ENCODE measurements at places on chromosomes 4 and X.

- DNase-seq = no peak
Measured at GRCh38 chrX:40755291-40756249, 20.2 kb upstream of the MED14 start.

DNA sequence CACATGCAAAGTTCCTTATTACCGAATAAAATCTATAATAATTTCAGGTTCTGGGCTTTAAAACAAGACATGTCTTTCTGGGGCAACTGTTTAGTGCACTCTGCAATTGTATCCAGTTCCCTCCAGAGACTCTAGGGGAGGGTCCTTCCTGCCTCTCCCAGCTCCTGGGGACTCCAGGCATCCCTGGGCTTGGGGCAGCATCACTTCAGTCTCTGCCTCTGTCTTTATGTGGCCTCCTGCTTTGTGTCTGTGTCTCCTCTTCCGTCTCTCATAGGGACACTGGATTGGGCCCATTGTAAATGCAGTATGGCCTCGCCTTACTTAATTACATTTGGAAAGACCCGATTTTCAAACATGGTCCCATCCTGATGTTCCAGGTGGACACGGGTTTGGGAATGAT lies 10.9 kb upstream of the ASMTL start:
- DNase-seq = no peak

DNA sequence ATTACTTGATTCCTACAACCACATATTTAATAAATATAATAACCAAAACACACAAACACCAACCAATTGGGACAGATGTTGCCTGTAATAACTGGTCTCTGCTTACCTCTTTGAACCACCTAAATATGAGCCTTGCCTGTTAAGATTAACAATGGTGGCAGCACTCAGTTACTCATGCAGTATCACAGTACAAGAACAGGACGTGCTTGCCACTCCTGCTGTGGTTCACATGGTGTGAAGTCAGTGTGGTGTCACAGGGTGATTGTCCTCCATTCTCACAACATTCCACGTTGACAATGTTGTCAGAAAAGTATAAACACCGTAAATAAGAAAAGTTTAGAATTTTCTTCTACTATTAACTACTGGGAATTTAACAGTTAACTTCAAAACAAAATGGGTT lies 365.0 kb downstream of the PPP3CA start:
- DNase-seq = no peak

DNA sequence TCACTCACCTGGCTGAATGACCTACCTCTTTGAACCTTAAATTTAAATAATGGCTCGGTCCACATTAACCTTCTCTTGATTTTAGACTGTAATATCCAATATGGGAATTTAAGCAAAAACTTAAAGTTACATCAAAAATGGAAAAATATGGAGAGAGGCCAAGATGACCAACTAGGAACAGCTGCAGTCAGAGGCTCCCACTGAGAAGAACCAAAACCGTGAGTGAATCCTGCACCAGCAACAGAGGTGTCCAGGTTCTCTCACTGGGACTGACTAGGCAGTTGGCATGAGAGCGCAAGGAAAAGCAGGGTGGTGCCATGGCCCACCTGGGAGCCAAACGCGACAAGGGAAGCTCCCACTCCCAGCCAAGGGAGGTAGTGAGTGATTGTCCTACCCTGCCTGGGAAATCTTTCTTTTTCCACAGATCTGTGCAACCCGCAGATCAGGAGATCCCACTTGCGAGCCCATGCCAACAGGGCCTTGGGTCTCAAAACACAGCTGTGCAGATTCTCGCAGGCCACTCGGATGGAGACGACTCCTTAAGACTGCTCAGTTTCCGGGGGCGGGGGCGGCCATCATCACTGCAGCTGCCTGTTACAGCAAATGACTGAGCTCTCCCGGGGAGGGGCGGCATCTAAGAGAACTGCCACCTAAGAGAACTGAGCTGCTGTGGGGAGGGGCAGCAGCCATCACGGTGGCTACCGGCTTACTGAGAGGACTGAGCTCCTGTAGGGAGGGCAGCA lies 343.4 kb downstream of the DMD start:
- DNase-seq = no peak

DNA sequence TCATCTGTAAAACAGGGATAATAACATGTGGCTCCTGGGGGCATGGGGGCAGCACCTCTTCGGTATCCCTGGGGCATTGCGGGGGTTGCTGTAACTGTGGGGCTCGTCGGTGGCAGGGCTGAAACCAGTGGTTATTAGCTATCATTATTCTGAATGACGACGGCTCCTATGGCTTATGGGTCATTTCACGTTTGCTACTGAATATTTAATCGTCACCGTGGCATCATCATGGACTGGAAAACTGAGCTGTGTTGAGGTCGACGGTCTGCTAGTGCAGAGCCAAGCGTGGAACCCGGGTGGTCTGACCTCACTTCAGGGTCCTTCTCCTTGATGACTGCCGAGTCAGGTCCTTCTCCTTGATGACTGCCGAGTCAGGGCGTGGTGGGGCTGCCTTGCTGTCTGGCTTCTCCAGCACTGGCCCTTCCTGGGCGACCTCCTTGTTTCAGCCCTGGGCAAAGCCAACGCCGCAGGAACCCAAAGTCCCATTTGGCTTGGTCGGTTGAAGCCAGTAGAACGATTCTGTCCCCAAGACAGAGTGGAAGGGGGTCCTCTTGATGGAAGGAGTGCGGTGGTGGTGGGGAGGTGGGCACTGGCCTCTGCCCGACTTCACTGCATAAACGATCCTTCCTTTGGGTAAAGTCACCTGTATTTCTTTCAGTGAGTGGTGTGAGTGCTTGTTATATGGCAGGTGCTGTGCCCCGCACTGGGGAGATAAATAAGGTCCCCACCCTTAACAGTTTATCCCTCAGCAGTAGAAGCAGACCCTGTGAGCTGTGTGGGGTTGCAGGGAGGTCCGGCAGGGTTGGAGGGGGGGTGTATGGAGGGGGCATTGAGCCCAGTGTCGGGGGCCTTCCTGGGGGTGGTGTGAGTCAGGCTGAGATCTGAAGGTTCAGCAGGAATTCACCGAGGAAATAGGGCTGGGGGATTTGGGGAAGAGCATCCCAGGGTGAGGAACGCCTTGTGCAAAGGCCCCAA lies 40.8 kb downstream of the PSAPL1 start:
- no peak for DNase-seq

DNA sequence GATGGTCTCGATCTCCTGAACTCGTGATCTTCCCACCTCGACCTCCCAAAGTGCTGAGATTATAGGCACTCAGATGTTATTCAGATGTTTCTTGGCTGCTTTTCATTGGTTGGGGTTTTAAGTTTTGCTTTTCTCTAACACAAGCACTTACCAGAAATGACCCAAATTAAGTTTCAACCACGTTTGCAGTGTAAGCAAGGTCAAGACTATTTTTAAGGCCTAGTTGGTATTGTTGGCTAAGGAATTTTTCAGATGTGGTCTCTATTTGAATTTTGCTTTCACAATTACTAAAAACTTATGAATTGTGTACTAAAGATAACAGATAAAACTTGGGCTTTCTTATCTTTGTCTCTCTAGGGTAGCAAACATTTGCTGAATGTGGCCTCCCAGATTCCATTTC lies 1756.9 kb upstream of the TENM3 start:
- DNase-seq = no peak

DNA sequence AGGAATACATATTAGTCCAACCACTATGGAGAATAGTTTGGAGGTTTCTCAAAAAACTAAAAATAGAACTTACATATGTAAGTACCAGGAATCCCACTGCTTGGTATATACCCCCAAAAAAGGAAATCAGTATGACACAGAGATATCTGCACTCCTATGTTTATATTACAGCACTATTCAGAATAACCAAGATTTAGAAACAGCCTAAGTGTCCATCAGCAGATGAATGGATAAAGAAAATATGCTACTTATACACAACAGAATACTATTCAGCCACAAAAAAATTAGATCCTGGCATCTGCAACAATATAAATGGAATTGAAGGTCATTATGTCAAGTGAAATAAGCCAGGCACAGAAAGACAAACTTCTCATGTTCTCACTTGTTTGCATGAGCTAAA lies 27.5 kb upstream of the ABCG2 start:
- DNase-seq = no peak

GRCh38 chr4:140257461-140258305 lies 103.7 kb upstream of the MAML3 start:
- no peak for DNase-seq

GRCh38 chrX:10360116-10360515 lies 203.3 kb downstream of the CLCN4 start:
- peak; percentile 14 for DNase-seq

- no peak for DNase-seq
Measured at GRCh38 chr4:112023402-112023950, 121.8 kb upstream of the FAM241A start.

DNA sequence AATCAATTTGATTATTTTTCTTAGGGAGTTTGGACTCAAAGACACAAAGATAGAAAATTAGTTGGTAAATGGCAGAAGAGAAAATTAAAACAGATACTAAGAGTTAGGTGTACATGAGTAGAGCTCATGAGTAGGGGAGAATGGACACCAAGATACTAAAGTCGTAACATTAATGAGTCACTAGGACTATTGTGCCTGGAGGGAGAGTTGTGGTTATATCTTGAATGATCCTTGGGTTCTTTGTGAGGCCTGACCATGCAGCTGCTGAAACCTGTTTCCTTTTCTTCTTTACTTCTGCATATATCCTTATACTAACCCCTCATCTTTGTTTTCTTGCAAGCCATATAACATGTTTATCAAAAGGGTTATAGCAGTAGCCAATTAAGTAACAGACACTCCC lies 532.8 kb downstream of the RPA4 start:
- DNase-seq = no peak

DNA sequence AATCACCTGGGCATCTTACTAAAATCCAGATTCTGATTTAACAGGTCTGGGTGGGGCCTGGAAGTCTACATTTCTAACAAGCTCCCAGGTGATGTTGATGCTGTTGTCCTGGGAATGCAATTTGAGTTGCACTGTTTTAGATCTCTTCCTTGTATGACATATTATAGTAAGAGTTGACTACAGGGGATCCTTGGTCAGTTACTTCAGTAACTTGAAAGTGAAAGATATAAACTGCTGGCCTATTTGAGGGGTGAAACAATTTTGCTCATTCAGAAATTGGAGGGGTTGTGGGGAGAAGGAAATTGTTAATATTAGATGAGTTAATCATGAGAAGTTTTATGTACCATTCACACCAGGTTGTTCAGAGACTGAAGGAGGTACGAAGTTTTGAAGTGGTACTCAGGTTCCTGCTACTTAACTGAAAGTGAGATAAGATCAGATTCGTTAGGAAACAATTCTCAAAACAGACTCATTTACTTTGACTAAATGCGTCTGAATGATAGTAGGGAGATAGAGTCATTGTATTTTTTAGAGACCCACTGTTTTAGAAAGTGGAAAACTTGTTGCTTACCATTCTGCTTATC lies 12.5 kb downstream of the SH2D1A start:
- no peak for DNase-seq

- DNase-seq = no peak
Measured at GRCh38 chrX:12946406-12946805, 28.5 kb upstream of the TMSB4X start.

DNA sequence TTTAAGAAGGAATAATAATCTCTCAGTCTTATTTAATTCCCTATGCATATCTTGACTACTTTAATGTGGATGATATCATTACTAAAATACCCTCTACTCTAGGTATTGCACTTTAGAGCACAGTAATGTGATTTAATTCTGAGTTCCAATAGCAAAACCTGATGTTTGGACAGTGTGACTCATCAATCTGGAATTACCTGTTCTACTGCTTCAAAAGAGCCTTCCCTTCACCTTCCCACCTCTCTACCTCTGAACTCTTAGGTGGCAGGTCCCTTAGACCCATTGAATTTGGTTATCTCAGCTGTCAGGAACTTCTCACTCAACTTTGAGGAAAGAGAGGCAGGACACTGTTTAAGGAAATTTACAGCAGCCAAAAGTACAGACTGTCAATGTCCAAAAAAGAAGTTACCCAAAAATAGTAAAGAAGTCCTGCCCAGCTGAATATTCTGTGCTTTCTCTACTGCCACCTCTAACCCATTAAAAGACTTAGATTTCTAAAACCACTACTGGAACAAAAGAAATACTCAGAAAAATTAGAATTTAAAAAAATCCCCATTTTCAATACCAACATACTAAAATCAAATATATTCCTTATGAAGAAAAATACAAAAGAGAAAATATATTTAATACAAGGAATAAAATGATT lies 123.1 kb upstream of the GPM6A start:
- no peak for DNase-seq

DNA sequence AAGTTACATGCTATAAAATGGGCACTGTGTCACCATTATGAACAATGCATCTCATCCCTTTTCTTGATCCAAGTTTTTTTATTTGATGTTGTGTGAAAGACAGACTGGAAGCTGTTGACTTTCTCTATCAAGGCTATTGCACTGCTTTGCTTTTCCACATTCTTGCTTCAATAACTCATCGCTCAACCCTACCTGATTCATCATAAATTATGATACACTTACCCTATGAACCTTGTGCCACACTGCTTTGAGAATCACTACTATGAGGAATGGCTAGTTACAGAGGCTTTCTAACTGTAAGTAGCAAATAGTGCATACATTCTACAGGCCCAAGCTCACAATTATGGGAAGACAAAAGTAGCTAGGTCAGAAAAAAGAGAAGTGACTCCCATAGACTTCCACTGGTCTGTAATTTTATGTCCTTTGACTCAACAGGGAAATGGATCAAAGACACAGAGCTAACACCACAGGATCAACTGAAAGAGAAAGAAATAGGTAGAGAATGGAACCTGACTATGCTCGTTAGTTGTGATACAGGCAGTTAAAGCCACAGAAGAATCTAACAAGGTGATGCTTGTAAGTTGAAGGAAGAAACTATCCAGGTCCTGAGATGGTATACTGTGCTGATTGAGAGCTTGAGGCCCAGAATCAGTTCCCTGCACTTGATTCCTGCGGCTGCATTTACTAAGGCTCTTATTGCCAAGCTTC lies 163.5 kb downstream of the PPP3CA start:
- no peak for DNase-seq

DNA sequence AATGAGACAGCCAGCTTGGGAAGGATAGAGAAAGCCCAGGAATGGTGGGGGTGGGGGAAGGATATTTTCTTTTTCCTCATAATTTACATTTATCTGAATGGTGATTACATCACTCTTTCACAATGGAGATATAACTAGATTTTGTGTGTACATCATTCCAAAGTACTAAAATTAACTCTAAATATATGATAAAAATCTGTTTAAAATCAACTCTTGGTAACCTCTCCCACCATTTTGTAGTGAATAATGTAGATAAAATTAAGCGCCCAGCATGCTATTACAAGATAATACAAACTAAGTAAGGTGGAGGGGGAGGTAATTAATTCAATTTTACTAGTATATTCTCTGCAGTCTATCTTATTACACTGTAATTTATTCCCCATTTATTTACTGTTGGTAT lies 78.9 kb downstream of the NCAPG start:
- no peak for DNase-seq

GRCh38 chr4:38674258-38675144 lies 10.5 kb downstream of the KLF3 start:
- no peak for DNase-seq

DNA sequence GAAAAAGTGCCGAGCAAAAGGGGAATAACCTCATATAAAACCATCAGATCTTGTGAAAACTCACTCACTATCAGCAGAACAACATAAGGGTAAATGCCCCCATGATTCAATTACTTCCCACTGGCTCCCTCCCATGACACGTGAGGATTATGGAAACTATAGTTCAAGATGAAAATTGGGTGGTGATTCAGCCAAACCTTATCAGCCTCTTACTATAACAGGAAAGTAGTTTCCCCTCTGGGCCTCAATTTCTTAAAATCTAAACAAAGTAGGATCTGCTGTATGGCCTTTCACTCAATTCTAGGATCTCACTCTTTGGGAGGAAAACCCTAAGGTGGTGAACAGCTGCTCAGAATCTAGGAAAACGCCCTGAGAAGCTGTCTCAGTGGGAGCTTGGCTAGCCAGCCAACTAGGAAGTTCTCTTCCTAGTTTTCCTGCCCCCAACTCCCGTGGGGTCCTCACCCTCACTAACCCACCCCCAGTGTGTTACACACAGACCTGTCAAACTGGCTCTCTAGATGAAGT lies 1017.1 kb upstream of the HS3ST1 start:
- no peak for DNase-seq
